ENCODE measurements at places on chromosomes 12 and 14.

- DNase-seq: no peak
Measured at GRCh38 chr12:80937391-80938238, at the start of gene LIN7A. Gene LIN7A, minus strand, starts transcription at chr12:80937934. Its CDS starts 212 bp downstream, at chr12:80937722.

DNA sequence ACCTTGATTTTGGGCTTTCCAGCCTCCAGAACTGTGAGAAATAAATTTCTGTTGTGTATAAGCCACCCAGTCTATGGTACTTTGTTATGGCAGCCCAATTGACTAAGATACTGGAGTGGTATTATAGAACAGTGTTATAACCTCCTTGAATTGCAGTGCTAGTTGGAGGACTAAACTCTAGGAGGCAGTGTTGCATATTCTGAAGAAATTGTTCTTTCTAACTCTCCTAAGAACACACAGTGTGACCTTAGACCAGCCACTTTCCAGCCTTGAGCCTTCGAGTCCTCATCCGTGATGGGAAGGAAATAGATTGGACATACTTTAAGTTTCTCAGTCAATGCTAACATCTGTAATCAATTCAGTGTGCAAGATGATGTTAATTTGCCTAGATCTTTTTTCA lies 22.4 kb upstream of the LRRC10 start:
- DNase-seq: no peak

- no peak for DNase-seq
Measured at GRCh38 chr12:87259391-87259790, 769.8 kb downstream of the C12orf50 start.

DNA sequence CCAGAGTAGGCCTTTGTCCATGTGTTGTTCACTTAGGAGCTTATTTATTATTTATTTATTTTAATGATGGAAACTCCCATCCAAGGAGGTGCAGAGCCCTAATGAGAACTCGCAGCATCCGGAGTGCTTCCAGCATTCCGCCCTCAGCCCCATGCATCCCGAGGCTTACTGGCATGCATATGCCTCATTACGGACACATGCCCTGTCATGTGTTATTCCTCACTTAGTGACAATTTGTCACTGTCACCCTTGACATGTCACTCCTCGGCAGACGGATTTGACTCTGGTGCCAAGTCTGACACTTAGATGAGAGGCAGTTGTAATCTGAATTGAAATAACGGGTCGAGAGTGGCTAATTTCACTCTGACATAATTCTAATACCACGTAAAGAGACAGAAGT lies 132.8 kb downstream of the VRK1 start:
- DNase-seq: no peak

GRCh38 chr14:59161561-59162175 lies 26.8 kb upstream of the DAAM1 start:
- no peak for DNase-seq

GRCh38 chr14:60003991-60004390 lies 84.0 kb downstream of the LRRC9 start:
- DNase-seq: no peak

DNA sequence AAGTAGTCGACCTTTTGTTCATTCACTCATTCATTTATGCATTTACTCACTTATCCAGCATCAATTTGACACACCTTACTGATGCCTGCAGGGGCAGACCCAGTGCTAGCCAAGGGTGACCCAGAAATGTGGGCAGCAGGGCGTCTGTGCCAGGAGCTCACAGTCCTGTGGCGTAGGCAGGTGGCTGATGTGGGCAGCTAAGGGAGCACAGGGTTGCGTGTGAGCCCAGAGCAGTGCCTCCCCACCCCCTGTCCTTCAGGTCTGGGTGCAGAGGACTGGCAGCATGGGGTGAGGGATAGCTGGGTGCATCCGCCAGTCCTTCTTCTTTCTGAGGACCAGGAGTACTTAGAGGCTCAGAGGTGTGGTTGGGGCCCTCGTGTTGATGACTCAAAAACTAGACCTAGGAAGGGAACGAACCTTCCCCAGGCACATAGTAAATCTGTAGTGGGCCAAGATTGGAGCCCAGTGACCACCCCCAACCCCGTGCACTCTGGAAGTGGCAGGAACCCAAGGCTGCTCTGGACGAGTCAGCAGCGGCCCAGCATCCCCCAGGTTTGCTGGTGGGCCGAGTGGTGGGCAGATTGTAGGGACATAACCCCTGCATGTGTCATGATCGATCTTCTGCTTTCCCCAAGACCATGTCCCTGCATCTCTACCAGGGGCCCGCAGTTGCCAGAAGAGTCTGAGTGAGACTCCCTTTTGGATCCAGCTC lies 63.9 kb downstream of the BEGAIN start:
- DNase-seq: no peak

- DNase-seq: no peak
Measured at GRCh38 chr12:1875608-1876007, 42.8 kb downstream of the CACNA2D4 start.

DNA sequence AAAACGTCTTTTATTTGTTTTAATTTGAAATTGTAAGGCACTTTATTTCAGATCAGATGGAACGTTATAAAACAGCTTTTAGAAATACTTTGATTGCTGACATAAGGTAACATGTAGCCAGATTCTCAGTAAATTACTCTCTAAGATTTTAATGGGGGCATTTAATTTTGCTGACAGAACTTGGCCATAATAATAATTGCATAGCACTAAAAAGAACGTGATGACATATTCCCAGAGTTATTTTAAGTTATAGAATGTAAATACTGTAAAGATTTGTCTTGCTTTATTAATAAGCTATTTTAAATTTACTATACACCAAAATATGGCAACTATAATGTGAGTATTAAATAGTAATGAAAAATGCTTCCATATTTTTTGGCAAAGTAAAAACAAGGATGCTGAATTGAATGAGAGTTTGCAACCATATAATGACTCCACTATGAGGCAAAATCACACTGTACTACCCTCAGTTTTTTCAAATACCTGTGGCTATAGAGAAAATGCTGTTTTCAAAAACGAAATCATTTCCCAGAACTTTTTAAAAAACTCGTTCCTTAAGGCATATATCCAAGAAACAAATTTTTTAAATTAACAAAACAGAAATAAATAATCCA lies 876 bp downstream of the LUM start:
- DNase-seq: no peak

GRCh38 chr12:110498984-110499706 lies 2.8 kb downstream of the VPS29 start:
- no peak for DNase-seq

- DNase-seq: no peak
Measured at GRCh38 chr12:94602024-94602423, 48.3 kb downstream of the TMCC3 start.

GRCh38 chr12:48777501-48778400 lies 11.1 kb downstream of the ADCY6 start:
- DNase-seq: no peak

DNA sequence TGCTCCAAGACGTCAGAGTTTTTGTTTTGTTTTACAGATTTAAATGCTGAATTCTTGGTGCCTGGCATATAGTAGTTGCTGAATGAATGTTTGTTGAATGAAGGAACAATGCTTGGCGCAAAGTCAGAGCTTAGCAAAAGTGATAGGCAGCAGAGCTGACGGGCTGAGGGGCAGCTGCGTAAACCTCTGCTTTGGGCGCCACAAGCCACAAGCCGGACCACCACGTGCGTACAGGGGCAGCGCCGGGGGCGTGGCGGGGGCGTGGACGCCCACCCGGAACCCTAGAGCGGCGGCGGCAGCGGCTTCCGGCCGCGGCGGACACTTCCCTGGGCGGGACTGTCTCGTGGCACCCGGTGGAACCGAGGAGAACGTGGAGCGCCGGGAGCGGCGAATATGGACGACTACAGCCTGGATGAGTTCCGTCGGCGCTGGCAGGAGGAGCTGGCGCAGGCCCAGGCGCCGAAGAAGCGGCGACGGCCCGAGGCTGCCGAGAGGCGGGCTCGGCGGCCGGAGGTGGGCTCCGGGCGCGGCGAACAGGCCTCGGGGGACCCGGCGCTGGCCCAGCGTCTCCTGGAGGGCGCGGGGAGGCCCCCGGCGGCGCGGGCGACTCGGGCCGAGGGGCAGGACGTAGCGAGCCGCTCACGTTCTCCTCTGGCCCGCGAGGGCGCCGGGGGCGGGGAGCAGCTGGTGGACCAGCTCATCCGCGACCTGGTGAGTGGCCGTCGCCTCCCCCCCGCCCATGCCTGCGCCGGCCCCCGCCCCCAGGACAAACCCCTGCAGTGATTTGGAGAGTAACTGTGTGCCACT lies at the start of gene FBXW8:
FBXW8 (plus strand) TSS at position 306 of the 807 bp plus-strand sequence; CDS start at position 394, 88 bp downstream.
- DNase-seq: peak; percentile 70

GRCh38 chr14:102182936-102183619 lies 43.4 kb downstream of the WDR20 start:
- DNase-seq: no peak

DNA sequence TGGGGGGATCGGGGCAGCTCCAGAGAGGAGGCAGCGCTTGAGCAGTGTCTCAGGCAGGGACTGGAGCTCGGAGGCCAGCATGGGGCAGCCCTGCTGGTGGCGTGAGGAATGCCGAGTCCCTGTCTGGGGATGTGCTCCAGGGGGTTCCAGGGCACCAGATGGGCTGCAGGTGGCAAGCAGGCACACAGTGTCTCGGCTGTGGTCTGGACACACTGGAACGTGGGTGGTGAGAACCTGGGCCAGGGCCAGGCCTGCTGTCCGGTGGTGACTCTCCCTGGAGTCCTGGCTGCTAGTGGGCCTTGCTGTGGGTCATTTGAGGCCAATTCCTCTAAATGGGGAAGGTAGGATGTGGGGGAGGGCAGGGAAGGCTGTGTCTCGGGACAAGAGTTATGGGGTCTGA lies 199.4 kb upstream of the RTL1 start:
- no peak for DNase-seq
